Activated T-helper 1 cell treated with anti-CD3 and anti-CD28 coated beads, Interleukin-12 subunit alpha, Interleukin-12 subunit beta, Interleukin-2, Interleukin-4 antibody, amounts not matched to agents 30 ng/mL and 10 ng/mL and 1 ng/mL, durations not matched to agents 14 hours and 24 hours and 36 hours (primary cell): ENCODE measurements at places on chromosomes 5 and 9. TPM values are rescaled to one million over a fixed set of nuclear protein-coding genes. Genes with fewer than 3 reads are reported as not detected.

DNA sequence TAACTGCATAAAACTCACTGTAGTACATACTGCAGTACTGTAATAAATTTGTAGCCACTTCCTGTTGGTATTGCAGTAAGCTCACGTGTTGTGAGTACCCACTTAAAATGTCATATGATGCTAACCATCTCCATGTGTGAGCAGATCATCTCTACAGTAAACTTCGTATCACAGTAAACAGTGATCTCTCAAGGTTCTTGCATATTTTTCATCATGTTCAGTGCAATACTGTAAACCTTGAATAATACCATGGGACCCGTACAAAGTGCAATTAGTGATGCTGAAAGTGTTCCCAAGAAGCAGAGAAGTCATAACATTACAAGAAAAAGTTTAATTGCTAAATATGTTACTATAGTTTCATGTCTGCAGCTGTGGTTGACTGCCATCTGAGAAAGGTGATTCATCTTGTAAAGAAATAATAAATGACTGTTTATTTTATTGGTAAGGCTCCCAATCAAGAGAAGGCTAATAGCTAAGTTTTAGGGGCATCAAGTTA lies 253.8 kb upstream of the POU5F2 start:
- DNase-seq, result no peak

- no peak for DNase-seq
Measured at GRCh38 chr5:119131530-119132304, 60.8 kb downstream of the DMXL1 start.

The PCDHGA12 gene
- 0.18 TPM in 1 of 2 replicates, not detected in the other for total RNA-seq

DNA sequence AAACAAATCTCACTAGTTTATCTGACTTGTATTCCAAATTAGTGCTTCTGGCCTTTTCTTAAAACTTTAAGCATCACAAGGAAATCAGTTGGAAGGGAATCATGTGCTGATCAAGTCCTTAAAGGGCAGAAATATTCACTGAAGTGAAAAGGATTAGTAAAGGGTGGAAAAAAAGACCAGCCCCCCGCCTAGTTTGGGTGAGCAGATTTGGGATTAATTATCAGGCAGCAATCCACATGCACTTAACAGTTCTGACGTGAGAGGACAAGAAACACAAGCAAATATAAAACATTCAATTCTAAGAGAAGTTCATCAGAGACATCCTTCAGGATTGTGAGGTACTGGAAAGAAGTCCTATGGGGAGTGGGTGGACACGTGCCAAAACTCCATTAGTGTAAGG lies at the start of gene TYRP1:
Gene TYRP1, plus strand, starts transcription at position 245 of the 400 bp plus-strand sequence. CDS start 612 bp downstream, outside the sequence.
- DNase-seq, result no peak

GRCh38 chr5:173954671-173955521 lies 34.1 kb upstream of the C5orf47 start:
- no peak for DNase-seq

GRCh38 chr5:98144710-98145109 lies 628.8 kb upstream of the RGMB start:
- no peak for DNase-seq
